ENCODE measurements at places on chromosomes 7 and 10. TPM values are rescaled to one million over a fixed set of nuclear protein-coding genes. Genes with fewer than 3 reads are reported as not detected.

The HACD1 gene
- 34.1 TPM for total RNA-seq

The IPMK gene
- total RNA-seq: 17.8 TPM

The ABCB4 gene
- total RNA-seq: 1.2 TPM

The ZNF239 gene
- total RNA-seq: 13.8 TPM

The GIMAP5 gene
- not detected for total RNA-seq

The CYP26C1 gene
- total RNA-seq: not detected

The ARPC1B gene
- 132 TPM for total RNA-seq

DNA sequence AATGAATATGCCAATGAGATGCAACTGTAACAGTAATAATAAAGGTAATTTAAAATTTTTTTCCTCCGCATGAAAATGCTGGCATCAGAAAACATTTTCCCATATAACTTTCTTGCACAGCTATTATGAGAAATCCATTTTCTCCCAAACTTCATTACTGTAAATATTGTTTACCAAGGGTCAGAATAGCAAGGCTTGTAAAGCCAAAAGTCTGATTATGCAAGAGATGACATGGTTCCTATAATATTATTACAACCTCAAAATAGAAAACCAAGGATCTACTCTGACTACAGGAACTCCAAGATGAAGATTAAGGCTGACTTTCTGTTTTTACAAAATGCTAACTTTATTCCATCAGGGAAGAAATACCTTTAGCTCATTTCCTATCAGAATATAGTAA lies 162.7 kb upstream of the CDK1 start:
- no peaks in the 10 kb centered on the region for H3K27me3 ChIP-seq
- DNase-seq: no peak
- H3K4me3 ChIP-seq: no peak overlapping the region
- no peaks in the 10 kb centered on the region for H3K36me3 ChIP-seq
- peaks cover 3% of the 10 kb centered on the region for H3K4me1 ChIP-seq

- no peaks in the 10 kb centered on the region for H3K36me3 ChIP-seq
- DNase-seq: no peak
- no peak overlapping the region for H3K4me3 ChIP-seq
These were observed 322.6 kb downstream of the GRID1 start for GRCh38 chr10:86044029-86044428.

DNA sequence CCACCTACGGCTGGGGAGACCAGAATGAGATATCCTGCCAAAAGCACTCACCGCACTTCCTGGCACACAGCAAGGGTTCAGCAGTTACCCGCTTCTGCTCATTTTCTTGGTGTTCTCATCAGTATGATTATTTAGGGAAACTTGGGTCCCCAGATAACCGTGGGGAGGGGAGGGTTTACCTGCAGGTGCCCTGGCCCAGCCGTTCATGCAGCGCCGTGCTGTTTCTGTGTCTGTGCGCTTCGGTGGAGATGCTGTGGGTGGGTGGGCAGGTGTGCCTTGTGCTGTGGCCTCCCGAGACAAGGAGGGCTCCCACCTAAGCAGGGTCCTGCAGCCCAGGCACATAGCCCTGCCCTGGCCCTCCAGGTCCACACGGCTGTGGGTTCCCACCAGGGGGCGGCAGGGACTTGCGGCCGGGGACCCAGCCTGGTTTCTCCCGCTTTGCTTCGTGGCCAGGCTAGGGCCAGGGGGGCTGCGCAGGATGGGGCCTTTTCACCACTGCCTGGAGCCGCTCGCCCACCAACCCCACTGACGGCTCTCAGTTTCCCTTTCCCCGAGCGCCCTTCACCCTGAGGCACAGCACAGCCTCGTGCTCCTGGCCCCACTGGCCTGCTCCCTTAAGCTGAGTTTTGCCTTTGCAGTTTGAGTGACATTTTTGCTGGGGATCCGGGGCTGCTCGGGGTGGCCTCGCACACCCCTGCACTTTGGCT lies 78.5 kb downstream of the LHPP start:
- H3K4me3 ChIP-seq: no peak overlapping the region
- no peak overlapping the region for H3K27ac ChIP-seq
- peaks cover 10% of the 10 kb centered on the region for H3K4me1 ChIP-seq
- peak; percentile 85 for DNase-seq
- no peaks in the 10 kb centered on the region for H3K27me3 ChIP-seq

DNA sequence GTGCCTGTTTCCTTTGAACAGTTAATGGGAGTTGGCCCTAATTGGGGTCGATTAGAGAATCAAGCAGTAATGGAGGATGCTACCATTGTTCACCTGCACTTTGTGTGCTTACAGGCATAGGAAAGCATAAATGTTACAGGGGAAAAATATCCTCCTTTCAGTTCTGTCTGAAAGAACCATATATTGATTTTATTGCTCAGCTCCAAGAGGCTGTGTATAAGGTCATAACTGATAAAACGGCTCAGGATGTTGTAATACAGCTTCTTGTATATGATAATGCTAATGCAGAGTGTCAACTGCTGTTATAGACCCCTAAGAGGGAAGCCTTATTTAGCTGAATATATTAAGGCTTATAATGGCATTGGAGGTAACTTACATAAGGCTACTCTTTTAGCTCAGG lies 32.9 kb upstream of the AKR1C2 start:
- no peak overlapping the region for H3K4me3 ChIP-seq
- H3K36me3 ChIP-seq: no peaks in the 10 kb centered on the region
- no peaks in the 10 kb centered on the region for H3K27me3 ChIP-seq
- no peak for DNase-seq

DNA sequence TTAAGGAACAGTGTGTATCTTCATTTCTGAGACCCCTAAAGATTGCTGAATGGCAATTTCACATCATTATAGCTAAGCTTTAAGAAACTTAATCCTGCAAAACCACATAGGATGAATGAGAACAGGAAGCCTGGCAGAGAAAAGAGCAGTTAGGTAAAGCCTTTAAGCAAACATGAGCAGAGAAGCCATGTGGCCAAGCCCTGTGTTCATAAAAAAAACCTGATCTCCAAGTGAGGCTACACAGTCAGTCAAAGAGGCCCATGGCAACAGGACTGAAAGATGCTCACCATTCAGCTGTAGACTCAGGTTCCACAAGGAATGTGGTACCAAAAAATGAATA lies 9.3 kb downstream of the LIPA start:
- peak overlapping the region; percentile 87 for H3K27ac ChIP-seq
- H3K36me3 ChIP-seq: no peaks in the 10 kb centered on the region
- H3K4me1 ChIP-seq: peaks cover 56% of the 10 kb centered on the region
- DNase-seq: no peak
- no peaks in the 10 kb centered on the region for H3K27me3 ChIP-seq
- no peak overlapping the region for H3K4me3 ChIP-seq

GRCh38 chr10:14485986-14486385 lies 155.3 kb upstream of the FRMD4A start:
- no peaks in the 10 kb centered on the region for H3K4me1 ChIP-seq
- H3K4me3 ChIP-seq: no peak overlapping the region
- DNase-seq: no peak
- no peaks in the 10 kb centered on the region for H3K27me3 ChIP-seq

DNA sequence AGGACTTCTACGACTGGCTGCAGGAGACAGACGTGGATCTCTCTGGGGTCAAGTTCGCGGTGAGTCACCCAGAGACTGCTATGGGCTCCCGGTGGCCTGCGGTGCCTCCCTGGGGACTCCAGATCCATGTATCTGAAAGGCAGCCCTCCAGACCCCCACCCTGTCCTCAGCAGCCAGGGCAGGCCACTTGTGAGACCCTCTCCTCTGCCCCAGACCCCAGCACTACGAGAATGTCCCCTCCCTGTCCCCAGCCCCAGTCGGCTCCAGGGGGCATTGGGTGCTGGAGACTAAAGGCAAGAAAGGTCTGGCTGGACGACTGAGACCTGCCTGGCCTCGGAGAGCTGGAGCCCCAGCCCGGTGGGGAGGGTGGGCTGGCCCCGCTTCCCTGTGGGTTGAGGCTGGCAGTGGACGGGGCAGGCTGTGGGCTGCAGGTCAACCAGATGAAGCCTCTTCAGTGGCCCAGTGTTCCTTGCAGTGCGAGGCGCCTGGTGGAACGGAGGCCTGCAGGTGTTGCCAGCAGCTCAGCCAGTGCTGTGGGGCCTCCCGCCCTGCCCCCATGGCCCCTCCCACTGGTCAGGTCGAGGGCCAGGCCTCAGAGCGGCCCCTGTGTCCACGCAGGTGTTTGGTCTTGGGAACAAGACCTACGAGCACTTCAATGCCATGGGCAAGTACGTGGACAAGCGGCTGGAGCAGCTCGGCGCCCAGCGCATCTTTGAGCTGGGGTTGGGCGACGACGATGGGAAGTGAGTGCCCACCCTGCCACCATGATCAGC lies 13.8 kb downstream of the TMEM120A start:
- no peaks in the 10 kb centered on the region for H3K36me3 ChIP-seq
- H3K4me3 ChIP-seq: no peak overlapping the region
- H3K27ac ChIP-seq: no peak overlapping the region
- H3K27me3 ChIP-seq: no peaks in the 10 kb centered on the region
- no peaks in the 10 kb centered on the region for H3K4me1 ChIP-seq

GRCh38 chr10:129541200-129541599 lies 74.2 kb downstream of the MGMT start:
- H3K27ac ChIP-seq: no peak overlapping the region
- no peaks in the 10 kb centered on the region for H3K27me3 ChIP-seq
- H3K36me3 ChIP-seq: no peaks in the 10 kb centered on the region
- DNase-seq: no peak
- H3K4me1 ChIP-seq: no peaks in the 10 kb centered on the region

- no peak overlapping the region for H3K4me3 ChIP-seq
- no peaks in the 10 kb centered on the region for H3K27me3 ChIP-seq
- no peaks in the 10 kb centered on the region for H3K4me1 ChIP-seq
- no peaks in the 10 kb centered on the region for H3K36me3 ChIP-seq
- DNase-seq: no peak
- H3K27ac ChIP-seq: no peak overlapping the region
These were observed 6.1 kb upstream of the SLC25A13 start for GRCh38 chr7:96328016-96328415.

DNA sequence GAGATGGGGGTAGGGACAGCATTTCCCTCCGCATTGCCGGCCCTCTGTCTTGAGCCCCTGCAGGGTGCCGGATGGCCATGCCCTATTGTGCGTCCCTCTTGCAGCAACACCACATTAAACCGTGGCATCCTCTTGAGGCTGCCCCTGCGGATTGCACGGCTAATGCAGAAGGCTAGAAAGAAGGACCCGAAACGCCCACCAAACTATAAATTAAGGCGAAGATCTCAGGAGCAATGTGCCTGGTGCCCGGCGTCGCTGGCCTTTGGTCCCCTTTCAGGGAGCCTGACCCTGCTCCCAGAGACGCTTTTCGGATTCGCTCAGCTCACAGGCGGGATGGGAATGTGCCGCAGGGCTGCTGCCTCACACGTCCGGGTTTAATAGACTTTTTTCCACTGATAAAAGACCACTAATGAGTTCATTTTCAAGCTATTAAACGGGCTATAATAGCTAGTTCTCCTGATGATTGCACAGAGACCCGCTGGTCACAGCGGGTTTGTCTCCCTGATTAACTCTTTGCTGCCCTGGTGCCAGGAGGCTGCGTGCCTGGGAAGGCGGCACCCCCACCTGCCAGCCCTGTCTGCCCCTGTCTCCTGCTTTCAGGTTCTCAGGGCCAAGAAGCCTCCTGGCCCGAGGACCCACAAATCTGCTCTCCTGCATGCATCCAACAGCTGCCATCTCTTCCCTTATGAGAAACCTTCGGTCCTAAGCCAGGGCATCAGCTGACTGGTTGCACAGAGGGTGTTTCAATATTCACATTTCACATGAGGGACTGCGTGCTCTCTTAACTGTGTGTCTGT lies 128.3 kb downstream of the ADARB2 start:
- no peaks in the 10 kb centered on the region for H3K36me3 ChIP-seq
- no peaks in the 10 kb centered on the region for H3K27me3 ChIP-seq
- H3K27ac ChIP-seq: no peak overlapping the region
- H3K4me1 ChIP-seq: peaks cover 14% of the 10 kb centered on the region

GRCh38 chr10:14371581-14371980 lies 40.9 kb upstream of the FRMD4A start:
- H3K27me3 ChIP-seq: no peaks in the 10 kb centered on the region
- H3K27ac ChIP-seq: no peak overlapping the region
- no peaks in the 10 kb centered on the region for H3K36me3 ChIP-seq
- no peak for DNase-seq
- H3K4me3 ChIP-seq: no peak overlapping the region

DNA sequence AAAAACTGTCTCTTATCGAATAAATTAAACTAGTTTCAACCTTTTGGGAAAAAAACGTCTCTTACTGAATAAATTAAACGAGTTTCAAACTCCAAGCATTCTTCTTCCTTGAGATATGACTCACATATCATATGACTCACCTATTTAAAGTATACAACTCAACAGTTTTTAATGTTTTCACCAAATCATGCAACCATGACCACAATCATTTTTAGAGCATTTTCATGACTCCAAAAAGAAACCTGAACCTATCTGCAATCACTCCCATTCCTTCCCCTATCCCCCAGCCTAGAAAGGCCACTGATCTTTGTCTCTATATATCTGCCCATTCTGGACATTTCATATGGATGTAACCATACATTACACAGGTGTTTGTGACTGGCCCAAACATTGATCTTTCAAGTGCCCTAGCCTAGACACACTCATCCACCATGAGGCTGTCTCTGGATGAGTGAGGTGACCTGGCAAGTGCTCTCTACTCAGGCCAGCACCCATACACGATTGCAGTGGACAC lies 115.3 kb downstream of the PIP4K2A start:
- H3K4me3 ChIP-seq: no peak overlapping the region
- no peak for DNase-seq
- no peaks in the 10 kb centered on the region for H3K36me3 ChIP-seq
- H3K27ac ChIP-seq: no peak overlapping the region

DNA sequence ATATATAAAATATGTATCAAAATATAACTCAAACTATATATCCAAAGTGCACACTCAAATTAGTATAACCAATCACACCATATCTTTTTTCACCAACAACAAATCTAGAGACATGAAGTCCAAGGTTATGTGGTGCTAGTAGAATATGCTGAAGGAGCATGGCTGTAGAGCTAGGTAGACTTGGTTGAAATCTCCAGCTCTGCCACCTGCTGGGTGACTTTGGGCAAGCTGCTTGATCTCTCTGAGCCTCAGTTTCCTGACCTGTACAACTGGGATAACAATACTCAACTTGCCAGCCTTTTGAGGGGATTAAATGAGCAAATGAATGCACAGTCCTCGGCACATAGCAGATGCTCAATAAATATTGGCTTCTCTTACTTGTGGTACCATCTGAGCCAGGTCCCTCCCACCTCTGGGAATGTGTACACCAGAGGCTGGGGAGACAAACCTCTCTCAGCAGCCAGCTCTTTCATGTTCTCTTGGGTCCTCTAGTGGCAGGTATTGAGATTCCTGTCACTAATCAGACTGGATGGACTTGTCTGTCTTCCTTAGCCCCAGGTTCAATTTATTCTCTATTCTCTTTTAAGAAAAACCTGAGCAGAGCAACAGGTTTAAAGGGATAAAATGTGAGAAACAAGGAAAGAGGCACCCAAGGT lies 94.3 kb upstream of the PDE1C start:
- peak; percentile 75 for DNase-seq
- H3K27me3 ChIP-seq: no peaks in the 10 kb centered on the region
- H3K4me1 ChIP-seq: no peaks in the 10 kb centered on the region

- peaks cover 3% of the 10 kb centered on the region for H3K4me1 ChIP-seq
- no peaks in the 10 kb centered on the region for H3K36me3 ChIP-seq
- DNase-seq: no peak
- H3K27me3 ChIP-seq: no peaks in the 10 kb centered on the region
- no peak overlapping the region for H3K27ac ChIP-seq
- no peak overlapping the region for H3K4me3 ChIP-seq
These were observed 191.5 kb upstream of the CELF2 start for GRCh38 chr10:10826125-10826524.

GRCh38 chr7:114358911-114359310 lies 55.7 kb upstream of the FOXP2 start:
- H3K27ac ChIP-seq: no peak overlapping the region
- DNase-seq: no peak
- peaks cover 18% of the 10 kb centered on the region for H3K4me1 ChIP-seq
- no peaks in the 10 kb centered on the region for H3K36me3 ChIP-seq

Data from GM23338 (cell line).